Dorsolateral prefrontal cortex (tissue), 122 donors: ENCODE measurements at places on chromosomes 7 and 10.
A peak's percentile ranks its signal among the peaks of the same experiment; 100 is the strongest.

DNA sequence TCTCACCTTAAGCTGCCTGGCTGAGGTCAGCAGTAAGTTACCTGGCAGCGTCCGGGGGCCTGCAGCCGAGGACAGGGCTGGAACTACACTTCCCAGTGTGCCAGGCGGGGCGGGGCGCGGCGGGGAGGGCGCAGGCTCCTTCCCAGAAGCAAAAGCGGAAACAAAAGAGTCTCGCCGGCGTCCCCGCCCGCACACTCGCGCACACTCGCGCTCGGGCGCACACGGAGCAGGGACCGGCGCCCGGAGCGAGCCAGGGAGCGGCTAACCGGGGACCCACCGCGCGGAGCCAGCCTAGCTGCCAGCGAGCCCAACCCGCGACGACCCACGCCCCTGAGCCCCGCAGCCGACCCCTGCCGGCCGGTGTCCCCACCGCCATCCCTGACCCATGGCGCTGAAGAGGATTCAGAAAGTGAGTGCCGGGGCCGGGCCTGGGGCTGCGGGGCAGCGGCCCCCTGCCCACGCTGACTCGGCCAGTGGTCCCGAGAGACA, at the start of gene UBE2D1:
TSS of gene UBE2D1 (plus strand) at position 190 of the 489 bp plus-strand sequence. CDS start at position 386, 196 bp downstream.
- DNase-seq: peak; percentile 88

- DNase-seq: no peak
Observed at GRCh38 chr7:31145339-31145738, 93.2 kb downstream of the ADCYAP1R1 start.

DNA sequence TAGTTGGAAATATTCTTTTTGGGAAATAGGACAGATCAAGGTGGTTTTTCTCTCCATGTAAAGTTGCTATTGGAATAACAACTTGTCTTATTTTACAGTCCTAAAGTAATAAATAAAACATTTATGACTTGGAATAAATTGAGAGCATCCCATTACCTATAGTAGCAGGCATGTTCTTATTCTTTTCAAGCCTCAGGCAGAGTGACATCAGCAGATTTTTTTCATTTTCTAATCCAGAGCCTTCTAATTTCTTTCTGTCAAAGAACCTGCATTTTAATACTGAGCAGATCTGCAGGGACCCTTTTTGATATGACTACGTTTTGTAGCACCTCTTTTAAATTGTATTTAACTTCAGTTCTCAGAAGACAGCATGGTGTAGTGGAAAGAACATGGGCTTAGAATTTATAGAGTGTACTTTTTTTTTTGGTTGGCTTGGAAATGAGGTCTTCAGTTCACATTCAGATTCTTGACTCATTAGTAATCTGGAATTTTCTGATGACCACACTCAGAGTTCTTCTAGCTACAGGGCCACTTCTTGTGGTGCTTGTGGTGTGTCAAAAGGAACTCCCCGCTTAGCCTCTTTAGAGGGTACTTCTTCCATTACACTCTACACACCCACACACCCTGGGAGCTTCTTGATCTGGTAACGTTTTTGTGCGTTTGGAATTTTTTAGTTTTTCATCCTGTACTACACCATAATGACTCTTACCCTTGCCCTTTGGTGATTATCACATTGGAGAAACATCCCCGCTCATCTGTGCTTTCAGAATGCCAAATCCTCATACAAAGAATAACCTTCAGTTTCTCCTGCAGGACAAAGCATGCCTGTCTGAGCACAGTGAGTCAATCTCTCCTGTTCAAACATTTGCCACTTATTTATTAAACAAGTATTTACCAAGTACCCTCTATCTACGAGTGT, 34.6 kb downstream of the AGK start:
- DNase-seq: no peak

- no peak for DNase-seq
Observed at GRCh38 chr10:61847087-61847486, 54.4 kb upstream of the ARID5B start.

- no peak for DNase-seq
Observed at GRCh38 chr10:110837418-110838171, 34.1 kb upstream of the PDCD4 start.
